Endodermal cell (in vitro differentiated cells): ENCODE measurements at places on chromosomes 3 and 15. TPM values are rescaled to one million over a fixed set of nuclear protein-coding genes. Genes with fewer than 3 reads are reported as not detected.

The SERINC4 gene
- total RNA-seq: 0.14 to 0.15 TPM in 2 of 3 replicates, not detected in the other

The ATP13A5 gene
- 0.43 and 0.59 TPM in 2 replicates for total RNA-seq

The SOX14 gene
- total RNA-seq: 0.33 TPM in 1 of 3 replicates, not detected in the others

The ARPIN gene
- 8.2 to 11.2 TPM (median 8.9 TPM) in 3 replicates for total RNA-seq

The COL8A1 gene
- 1.8 to 3.5 TPM (median 2.8 TPM) in 3 replicates for total RNA-seq

The ERC2 gene
- total RNA-seq: 11.2 to 22.6 TPM (median 16.1 TPM) in 3 replicates

The DZIP3 gene
- 40.8 to 44.0 TPM (median 43.3 TPM) in 3 replicates for total RNA-seq

The SPINK8 gene
- total RNA-seq: not detected in 3 replicates

The TMEM87A gene
- total RNA-seq: 35.8 and 37.4 TPM in 2 replicates

The CKMT1B gene
- 4.0 and 4.7 TPM in 2 replicates for total RNA-seq

The CERS3 gene
- total RNA-seq: 0.48 and 0.61 TPM in 2 replicates

The OR5K2 gene
- not detected in 2 replicates for total RNA-seq

The TRPM7 gene
- 37.5 to 46.4 TPM (median 45.8 TPM) in 3 replicates for total RNA-seq

The MRAS gene
- total RNA-seq: 11.3 and 16.1 TPM in 2 replicates

The NEK11 gene
- total RNA-seq: 0.20 to 0.27 TPM in 2 of 3 replicates, not detected in the other

The SI gene
- not detected in 3 replicates for total RNA-seq

The CADPS gene
- total RNA-seq: 20.8 and 22.0 TPM in 2 replicates

The HRH1 gene
- 0.13 TPM in 1 of 2 replicates, not detected in the other for total RNA-seq

The TP53BP1 gene
- total RNA-seq: 88.1 and 114 TPM in 2 replicates

The MOBP gene
- 0.92 to 2.6 TPM (median 2.1 TPM) in 3 replicates for total RNA-seq

The CLDN11 gene
- total RNA-seq: 26.1 to 37.5 TPM (median 26.2 TPM) in 3 replicates

The FMN1 gene
- 1.1 and 1.2 TPM in 2 replicates for total RNA-seq

The ZDHHC19 gene
- 0.45 TPM in 1 of 2 replicates, not detected in the other for total RNA-seq

The DPH6 gene
- total RNA-seq: 35.6 to 36.8 TPM (median 35.9 TPM) in 3 replicates

The SEMA5B gene
- total RNA-seq: 45.8 to 68.4 TPM (median 49.9 TPM) in 3 replicates

The INAFM2 gene
- total RNA-seq: 4.6 to 28.0 TPM (median 5.2 TPM) in 3 replicates

The PRRT3 gene
- total RNA-seq: 7.3 and 7.4 TPM in 2 replicates

The H1-8 gene
- total RNA-seq: not detected in 2 replicates

The IGSF10 gene
- 0.23 and 0.44 TPM in 2 replicates for total RNA-seq

The MITF gene
- 2.4 and 3.0 TPM in 2 replicates for total RNA-seq

The DPPA2 gene
- 1.5 to 1.7 TPM (median 1.6 TPM) in 3 replicates for total RNA-seq

The DAZL gene
- not detected in 3 replicates for total RNA-seq

The FANCD2OS gene
- total RNA-seq: not detected in 2 replicates

The FOXB1 gene
- total RNA-seq: 0.35 TPM in 1 of 3 replicates, not detected in the others

The PLSCR5 gene
- not detected in 2 replicates for total RNA-seq

The GOLGA6B gene
- not detected in 2 replicates for total RNA-seq

The APEH gene
- 203 and 216 TPM in 2 replicates for total RNA-seq

The SLC22A13 gene
- total RNA-seq: 0.21 to 0.33 TPM (median 0.29 TPM) in 3 replicates
